ENCODE measurements at places on chromosomes 12 and 14. TPM values are rescaled to one million over a fixed set of nuclear protein-coding genes. Genes with fewer than 3 reads are reported as not detected.

DNA sequence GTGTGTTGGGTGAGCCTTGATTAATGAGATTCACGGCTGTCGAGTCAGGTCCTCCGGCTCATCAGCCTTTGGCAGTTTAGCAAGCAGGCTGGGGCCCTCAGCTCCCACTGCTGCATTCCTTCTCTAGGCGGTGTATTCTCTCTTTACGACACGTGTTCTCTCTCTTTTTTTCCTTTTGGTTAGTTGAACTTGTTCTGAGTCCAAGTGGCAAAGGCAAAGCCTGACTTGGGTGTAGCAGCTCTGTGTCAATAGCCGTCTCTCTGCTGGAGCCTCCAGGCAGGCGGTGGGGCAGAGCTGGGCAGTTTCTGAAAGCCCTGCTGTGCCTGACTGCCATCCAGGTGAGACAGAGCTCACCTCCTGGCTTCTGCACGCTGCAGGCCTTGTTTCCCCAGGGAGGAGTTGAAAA lies 46.6 kb downstream of the SUSD6 start:
- DNase-seq = no peak

DNA sequence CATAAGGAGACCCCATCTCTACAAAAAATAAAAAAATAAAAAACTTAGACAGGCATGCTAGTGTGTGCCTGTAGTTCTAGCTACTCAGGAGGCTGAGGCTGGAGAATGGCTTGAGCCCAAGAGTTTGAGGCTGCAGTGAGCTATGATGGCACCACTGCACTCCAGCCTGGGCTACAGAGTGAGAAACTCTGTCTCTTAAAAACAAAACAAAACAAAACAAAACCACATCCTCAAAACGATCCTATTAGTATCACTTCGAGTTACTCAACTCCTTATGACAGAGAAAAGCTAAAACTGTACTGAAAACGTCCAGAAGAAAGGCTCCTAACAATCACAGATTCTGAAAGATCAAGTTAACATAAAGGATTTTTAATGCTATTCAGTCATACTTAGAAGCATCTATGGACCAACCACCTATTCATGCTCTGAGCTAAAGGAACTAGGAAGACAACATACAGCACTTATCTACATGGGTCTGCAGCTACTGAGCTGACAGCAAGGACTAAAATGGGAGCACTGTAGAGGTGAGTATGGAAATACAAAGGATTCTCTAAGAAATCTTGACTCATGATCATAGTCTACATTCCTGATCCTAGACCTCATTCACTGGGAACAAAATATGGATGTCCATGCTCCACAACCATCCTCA lies 75.3 kb upstream of the DUSP6 start:
- DNase-seq = no peak

GRCh38 chr14:105490267-105490571 lies 827 bp upstream of the TEDC1 start:
- DNase-seq = no peak

Gene TIMM9
- 32.3 TPM for total RNA-seq

- no peak for DNase-seq
Measured at GRCh38 chr12:29071099-29071498, 78.0 kb upstream of the FAR2 start.

DNA sequence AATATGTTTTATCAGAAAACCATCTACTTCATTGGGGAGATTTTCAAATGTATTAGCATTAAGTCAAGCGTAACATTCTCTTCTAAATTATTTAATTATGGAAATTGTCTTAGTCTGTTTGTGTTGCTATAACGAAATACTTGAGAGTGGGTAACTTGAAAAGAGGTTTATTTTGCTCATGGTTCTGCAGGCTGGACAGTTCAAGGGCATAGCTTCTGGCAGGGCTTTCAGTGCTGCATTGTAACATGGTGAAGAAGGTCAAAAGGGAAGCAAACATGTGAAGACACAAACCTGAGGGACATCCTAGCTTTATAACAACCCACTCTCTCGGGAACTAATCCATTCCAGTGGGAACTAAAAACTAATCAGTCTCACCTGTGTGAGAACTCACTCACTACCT lies 84.3 kb upstream of the TMPO start:
- DNase-seq = no peak

Gene KRT2
- total RNA-seq = not detected

DNA sequence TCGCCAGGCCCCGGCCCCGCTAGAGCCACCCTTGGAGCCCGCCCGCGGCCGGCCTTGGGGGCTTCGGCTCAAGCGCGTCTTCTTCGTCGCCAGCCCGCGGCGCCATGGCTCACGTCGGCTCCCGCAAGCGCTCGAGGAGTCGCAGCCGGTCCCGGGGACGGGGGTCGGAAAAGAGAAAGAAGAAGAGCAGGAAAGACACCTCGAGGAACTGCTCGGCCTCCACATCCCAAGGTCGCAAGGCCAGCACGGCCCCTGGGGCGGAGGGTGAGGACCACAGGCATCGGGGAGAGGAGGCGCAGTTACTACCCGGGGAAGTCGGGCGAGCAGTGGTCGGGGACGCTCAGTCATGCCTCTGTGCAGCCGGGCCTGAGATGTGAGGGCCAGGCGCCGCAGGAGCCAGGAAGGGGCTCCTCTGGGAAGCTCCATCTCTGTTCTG lies 573 bp downstream of the ARL6IP4 start:
- DNase-seq = no peak

DNA sequence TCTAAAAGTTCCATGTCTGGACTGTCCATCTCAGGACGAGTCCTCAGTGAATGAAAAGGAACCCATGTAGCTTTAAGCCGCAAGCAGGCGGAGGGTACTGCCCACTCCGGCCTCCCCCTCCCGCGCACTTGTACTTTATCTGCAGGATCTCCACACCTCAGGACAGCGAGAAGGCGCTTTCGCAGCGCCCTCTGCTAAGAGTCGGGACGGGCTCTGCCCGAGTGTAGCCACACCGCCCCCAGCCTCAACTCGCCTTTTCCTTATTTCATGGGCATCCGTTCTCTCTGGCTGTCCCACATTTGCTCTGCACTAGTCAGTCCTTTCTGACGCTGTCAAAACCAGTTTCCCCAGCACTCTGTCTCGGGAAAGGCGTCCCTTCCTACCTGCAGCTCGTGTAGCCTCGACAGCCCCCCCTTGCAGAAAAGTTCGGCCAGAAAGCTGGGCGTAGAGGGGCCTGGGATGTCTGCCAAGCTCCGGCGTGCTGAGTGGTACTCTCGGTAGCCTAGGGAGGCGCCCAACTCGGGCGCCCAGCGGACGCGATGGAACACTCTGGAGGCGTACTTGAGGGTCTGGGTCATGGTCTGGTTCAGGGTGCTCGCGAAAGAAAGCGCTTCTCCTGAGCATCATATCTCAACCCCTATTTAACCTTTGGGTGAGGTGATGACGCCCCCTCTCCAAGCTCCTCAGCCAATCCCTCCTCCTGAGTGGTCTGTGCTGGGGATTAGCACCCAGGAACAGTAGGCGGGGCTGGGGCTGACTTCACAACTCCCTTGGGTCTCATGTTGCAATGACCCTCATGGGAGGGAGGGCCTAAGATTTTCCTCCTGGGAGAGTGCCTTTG lies at the start of gene CYP27B1:
Gene CYP27B1 (minus strand): TSS at position 615 of the 841 bp plus-strand sequence. CDS start 37 bp downstream, at position 578.
- DNase-seq = no peak

DNA sequence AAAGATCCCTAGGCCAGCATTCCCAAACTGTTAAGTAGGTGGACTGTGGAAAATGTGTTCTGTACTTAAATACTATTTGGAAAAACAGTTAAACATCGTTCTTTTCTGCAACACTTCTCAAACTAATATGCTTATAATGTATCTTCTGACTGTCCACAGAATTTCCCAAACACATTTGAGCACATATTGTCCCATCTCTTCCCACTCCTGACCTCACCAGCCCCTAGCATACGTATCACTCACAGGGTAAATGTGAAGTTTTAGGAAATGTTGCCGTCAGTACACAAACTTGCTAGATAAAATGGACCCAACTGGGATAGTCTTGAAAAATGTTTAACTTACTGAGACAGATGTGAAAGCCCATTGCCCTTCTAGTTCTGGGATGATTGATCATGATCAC lies 27.7 kb downstream of the ARID2 start:
- DNase-seq = no peak

Gene KLRF2
- not detected for total RNA-seq

GRCh38 chr12:3534511-3534910 lies 43.5 kb downstream of the PRMT8 start:
- DNase-seq = no peak

Gene VDR
- 0.18 TPM for total RNA-seq

Gene KCNH5
- total RNA-seq = not detected

Gene MSI1
- not detected for total RNA-seq

- no peak for DNase-seq
Measured at GRCh38 chr12:113180333-113180732, 4.9 kb downstream of the DDX54 start.

DNA sequence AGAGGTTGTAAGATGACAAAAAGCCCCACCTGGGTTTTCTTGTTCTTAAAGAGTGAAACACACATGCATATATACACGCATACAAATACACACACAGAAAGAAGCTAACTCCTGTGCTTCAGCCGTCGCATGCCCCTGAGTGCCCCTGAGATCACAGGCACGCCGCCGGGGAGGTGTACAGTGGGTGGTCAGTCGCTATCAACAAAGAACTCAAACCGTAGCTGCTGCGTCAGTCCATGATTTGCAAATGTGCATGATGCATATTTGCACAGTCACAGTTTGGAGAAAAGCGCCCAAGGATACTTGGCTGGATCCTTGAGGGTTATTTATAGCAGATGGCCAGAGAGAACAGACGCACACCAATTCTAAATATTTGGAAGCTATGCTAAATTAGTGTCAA lies 206.9 kb downstream of the TMEM132D start:
- DNase-seq = no peak

Gene HOTAIR
- total RNA-seq = 0.12 TPM

GRCh38 chr14:103684471-103684870 lies 30.8 kb downstream of the XRCC3 start:
- no peak for DNase-seq

Gene ACRBP
- total RNA-seq = 0.58 TPM

Gene STAB2
- total RNA-seq = 0.12 TPM

Gene CRACR2A
- total RNA-seq = 6.7 TPM

DNA sequence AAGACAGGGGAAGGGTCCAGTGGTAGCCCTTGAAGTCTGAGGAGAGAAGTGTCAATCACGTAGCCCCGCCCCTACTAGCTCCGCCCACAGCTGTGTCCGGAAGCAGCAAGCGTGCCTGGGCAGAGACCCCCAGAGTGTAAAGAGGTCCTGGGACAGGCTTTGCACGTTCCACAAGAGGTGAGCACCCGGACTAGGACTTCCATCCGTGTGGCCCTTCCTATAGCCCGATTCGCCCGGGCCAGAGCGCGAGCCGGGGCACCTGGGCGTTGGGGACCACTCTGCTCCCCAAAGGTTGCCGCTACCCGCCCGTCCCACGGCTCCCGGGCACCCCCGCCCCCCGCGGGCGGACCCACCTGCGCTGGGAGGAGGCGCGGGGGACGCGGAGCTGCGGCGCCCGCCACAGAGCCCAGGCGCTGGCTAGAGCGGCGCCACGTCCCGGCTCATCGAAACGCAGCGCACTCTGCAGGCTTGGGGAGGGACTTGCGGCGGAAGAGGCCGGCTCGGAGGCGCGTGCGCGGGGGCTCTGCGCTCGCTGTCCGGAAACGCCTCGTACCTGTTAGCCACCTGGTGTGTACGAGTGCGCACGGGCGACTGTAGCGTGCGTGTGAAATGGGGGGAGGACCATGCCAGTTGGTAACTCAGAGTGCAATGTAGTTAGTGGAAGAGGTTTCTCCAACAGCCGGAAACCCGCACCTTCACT lies at the start of gene RABGGTA:
Gene RABGGTA (minus strand): TSS at position 464 of the 700 bp plus-strand sequence. CDS start 482 bp downstream, outside the sequence.
- no peak for DNase-seq

- DNase-seq = no peak
Measured at GRCh38 chr12:12372946-12373722, 16.3 kb downstream of the BORCS5 start.

GRCh38 chr12:100962086-100962712 lies 167.6 kb downstream of the ANO4 start:
- DNase-seq = no peak

Gene ISCU
- 164 TPM for total RNA-seq

DNA sequence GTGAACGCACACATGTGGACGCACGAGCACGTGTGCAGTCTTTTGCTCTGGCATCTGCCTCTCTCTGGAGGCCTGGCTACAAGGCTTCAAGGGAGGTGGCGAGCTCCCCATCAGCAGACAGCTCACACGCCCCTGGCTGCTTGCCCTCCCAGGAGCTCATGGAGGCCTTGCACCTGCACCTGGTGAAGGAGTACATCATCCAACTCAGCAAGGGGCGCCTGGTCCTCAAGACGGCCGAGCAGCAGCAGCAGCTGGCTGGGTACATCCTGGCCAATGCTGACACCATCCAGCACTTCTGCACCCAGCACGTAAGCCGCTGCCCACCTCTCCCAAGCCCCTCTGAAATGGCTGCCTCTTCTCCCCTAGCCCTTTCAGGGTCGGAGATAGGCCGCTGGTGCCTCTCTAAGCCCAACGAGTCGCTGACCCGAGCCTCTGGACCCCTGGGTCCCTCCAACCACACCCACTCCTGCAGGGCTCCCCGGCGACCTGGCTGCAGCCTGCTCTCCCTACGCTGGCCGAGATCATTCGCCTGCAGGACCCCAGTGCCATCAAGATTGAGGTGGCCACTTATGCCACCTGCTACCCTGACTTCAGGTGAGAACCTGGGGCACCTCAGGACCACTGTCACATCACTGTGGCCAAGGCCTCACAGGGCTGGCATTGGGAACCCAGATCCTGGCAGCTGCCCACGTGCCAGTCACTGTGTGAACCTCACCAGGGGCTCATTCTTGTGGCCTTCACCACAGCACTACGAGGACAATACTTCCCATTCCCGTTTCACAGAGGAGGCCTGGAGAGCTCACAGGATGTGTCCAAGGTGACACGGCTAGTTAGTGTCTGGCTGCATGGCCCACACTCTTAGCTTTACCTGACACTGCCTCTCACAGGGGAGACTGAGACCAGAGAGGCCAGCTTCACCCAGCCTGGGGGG lies 10.2 kb downstream of the TNFAIP2 start:
- no peak for DNase-seq

Gene HIF1A
- total RNA-seq = 377 TPM

- no peak for DNase-seq
Measured at GRCh38 chr12:34290381-34290995, 268.2 kb downstream of the ALG10 start.

DNA sequence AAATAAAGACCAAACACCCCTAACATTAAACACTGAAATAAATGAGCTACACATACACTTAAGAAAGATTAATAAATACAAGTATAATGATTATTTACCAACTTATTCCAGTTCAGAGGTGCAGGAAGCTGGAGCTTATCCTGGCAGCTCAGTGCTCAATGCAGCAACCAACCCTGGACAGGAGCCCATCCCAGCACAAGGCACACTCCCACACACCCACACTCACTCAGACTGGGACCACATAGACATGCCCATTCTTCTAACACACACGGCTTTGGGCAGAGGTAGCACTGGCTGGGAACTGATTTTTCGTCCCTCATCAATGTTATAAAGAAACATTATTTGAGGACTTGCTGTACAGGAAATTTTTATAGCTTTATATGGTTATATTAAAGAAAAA lies 797.4 kb downstream of the RPS29 start:
- DNase-seq = no peak

GRCh38 chr12:95258151-95258550 lies 40.5 kb downstream of the VEZT start:
- no peak for DNase-seq

DNA sequence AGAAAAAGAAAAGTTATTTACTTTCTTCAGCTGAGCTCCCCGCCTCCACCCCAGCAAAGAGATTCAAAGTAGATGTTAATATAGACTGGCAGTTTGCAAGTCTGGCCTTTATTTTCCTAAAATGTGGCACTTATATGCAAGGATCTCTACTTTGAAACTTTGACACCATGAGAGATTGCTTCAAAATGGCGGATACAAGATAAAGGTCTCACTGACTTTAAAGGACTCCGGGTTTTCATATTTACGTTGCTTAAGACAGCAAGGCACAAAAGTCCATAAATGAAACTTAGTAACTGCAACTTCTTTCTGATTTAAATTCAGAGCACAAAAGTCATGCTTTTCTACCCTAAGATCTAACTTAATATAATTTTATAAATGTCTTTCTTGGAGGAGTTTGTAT lies 3.5 kb downstream of the OTX2 start:
- no peak for DNase-seq

Gene TAS2R31
- total RNA-seq = 2.9 TPM
